ENCODE measurements at places on chromosomes 5 and 9.

DNA sequence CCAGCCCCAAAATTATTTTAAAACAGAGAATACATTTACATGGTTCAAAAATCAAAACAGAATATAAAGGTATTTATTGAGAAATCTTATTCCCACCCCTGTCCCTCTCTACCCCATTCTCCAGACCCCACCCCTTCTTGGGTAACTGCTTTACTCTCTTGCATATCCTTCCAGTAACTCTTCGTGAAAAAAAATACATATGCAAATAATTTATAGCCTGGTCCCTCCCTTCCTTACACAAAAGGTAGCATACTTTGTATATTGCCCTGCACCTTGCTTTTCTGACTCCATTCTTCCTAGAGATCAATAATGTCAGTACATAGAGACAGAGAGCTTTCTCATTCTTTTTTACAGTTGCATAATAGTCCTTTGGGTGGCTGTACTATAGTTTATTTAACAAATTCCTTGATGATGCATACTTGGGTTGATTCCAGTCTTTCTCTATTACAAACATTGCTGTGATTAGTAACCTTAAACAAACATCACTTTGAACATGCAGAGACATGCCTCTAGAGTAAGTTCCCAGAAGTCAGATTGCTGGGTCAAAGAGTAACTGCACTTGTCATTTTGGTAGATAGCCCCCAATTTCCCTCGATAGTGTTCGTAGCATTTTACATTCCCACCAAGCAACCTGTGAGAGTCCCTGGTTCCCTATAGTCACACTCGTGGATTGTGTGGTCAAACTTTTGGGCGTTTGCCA lies 47.9 kb downstream of the STOM start:
- peak; percentile 94 for DNase-seq

DNA sequence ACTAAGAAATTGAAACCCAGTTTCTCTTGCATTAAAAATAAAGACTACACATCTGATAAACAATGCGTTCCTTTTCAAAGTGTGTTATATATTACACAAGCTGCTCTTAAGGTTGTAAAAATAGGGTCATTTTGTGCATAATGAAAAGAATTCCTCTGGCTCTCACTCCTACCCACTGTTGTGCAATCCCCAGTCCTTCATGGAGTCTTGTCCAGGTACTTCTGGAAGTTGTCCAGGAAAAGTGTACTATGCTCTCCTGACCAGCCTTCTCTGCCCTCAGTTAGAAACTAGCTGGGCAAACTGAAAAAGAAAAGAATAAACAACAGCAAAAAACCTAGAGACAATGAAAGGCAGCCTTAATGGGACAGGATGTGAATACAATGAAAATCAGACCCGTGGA lies 345.5 kb upstream of the PAPPA start:
- no peak for DNase-seq

- peak; percentile 57 for DNase-seq
Measured at GRCh38 chr5:34959323-34959722, 30.0 kb downstream of the DNAJC21 start.

DNA sequence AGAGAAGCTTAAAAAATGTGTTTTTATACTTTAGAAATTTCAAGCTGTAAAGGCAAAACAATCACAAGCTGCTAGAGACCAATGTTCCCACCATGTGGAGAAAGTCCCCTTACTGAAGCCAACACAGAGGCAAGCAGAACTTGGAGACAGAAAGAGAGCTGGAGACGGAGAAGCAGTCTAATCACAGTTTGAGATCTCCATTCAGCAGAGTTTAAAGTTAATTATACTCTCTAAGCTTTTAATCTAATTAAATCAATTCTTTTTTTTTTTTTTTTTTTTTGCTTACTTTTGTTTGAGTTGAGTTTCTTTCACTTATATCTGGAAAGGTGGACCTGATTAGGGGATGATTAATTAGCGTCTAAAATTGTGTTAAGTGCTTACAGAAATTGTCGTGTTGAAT lies 1534.3 kb downstream of the MAT2B start:
- no peak for DNase-seq

DNA sequence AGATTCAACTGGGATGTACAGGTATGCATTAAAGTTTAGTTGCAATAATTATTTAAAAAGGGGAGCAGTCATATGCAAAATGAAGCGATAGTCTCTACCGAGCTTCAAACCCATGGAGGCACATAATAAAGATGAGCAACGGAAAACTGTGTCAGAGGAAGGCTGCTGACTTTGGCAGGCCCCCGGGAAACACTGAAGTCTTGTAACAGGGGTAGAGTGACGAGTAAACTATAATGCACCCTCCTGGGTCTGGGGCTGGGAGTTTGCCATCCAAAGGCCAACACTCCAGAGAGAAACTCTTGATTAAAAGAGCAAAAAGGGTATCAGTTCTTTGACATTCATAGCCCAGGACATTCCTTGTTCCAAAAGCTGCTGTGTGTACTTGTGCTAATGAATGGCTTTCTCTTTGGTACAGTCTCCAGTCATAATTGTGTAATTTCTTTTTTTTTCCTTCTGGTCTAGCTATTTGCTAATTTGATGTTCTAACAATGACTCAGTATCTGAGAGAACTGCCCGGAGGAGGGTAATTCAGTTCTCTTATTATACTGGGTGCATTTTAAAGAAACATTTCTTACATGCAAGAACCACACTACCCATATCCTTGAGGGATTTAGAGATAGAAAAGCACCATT lies 59.2 kb downstream of the TNC start:
- DNase-seq = peak; percentile 74

- peak; percentile 59 for DNase-seq
Measured at GRCh38 chr5:170638454-170639220, 134.8 kb downstream of the KCNIP1 start.

- no peak for DNase-seq
Measured at GRCh38 chr9:21661626-21662025, 140.8 kb upstream of the MTAP start.

DNA sequence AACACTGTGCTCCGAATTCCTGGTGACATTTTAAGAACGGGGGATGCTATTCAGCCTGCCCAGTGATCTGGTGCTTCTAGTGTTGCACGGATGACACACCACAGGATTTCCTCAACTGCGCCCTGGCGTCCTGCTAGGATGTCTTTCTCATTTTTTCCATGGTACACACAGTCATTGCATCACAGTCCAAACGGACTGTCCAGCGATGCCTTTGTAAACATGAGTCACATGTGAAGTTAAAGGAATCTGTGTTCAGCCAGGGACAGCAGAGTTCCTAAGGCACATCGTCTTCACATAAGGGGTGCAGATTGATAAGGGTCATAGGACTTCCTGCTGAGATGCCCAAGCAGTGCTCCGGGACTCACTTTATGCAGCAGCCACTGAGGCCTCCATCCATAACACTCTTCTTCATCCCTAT lies 9.3 kb upstream of the PTPN3 start:
- DNase-seq = peak; percentile 80

GRCh38 chr5:147404706-147405105 lies 105.2 kb downstream of the DPYSL3 start:
- no peak for DNase-seq

DNA sequence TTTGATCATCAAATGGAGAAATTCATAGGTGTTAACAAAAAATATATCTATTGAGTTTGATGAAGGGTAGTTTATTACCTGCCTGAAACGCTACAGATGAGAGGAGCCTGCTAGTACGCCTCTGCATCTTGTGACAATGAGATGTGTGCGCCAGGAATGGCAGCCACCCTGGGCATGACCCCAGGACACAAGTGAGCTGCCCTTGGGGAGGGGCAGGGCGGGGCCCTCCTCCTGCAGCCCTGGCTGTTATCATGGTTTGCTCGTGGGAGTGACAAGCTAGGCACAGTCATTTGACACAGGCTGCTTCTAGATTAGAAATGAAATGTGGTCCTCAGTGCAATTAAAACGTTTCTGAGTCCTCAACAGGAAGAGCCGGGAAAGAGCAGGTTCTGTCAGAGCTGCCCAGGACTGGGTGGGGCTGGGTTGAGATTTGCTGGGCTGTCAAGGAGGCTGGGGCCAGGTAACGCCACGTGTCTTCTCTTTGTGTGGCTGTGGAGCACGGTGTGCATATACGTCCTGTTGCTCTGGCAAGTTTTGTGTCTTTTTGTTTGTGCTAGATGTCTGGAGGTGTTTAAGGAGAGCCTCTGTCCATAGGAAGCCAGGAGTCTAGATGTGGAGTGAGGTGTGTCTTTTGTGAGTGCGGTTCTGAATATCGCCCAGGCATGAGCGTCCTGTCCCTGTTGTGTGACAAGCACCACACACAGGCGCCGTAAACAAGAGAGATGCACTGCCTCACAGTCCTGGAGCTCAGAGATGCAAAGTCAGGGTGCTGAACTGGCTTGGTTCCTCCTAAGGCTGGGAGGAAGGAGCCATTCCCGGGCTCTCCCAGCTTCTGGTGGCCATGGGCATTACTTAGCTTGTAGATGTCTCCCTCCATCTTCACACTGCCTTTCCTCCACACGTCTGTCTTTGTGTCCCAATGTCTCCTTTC lies 129.0 kb upstream of the IRX4 start:
- no peak for DNase-seq

DNA sequence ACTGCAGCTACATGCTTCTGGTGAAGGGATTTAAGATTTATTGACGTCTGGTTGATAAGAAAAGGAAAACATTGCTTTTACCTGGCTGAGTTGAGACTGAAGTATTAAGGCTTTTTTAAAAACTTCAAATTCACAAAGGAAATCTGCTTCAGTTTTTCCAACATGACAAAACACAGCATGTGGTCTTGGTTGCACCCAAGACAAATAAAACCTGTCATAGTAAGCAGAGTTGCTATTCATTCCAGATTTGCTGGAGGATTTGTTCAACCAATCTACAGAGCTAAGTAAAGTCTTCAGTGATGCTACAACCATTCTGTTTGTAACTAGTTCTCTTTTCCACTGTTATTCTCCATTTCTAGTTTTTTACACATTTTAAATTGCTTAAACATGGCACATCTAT lies 11.3 kb downstream of the C5orf63 start:
- DNase-seq = no peak

GRCh38 chr5:22900801-22901310 lies 47.7 kb upstream of the CDH12 start:
- no peak for DNase-seq

GRCh38 chr5:9361835-9362234 lies 184.0 kb downstream of the SEMA5A start:
- DNase-seq = peak; percentile 76

GRCh38 chr5:69167929-69168328 lies 979 bp downstream of the CCNB1 start:
- no peak for DNase-seq

DNA sequence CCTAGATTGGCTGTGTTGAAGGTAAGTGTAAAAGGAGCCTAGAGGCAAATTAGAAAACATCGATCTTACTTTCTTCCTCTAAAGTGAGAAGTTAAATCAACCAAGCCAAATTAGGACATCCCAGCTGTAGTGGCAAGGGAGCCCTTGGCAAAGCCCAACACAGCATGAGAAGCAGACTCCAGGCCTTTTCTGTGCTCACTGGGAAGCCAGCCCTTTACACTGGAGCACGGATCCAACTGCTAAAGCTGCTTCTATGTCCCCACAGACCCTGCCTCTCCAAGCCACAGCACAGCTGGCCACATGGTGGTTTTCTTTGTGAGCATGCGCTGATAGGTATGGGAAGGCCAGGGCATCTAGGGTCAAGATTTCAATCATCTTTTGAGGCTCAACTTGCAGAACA lies 94.1 kb downstream of the APBA1 start:
- DNase-seq = no peak

GRCh38 chr9:5899292-5899691 lies 8.6 kb downstream of the MLANA start:
- no peak for DNase-seq

DNA sequence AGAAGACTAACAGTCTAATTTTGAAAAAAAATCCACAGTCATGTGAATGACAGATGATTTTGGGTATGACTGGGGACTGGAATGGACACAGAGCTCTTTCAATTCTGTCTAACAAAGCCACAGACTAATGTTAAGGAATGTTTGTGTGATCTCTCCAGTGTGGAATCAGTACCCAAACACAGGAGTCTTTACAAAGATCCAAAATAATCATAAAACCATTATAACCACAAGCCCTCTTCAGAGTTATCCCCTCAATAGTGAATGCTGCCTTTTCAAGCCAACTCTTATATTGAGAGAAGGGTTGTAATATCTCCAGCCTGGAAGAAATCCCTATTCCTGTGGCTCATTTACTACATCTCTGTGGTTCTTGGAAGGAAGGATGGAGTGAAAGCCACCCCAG lies 552.0 kb upstream of the CLINT1 start:
- DNase-seq = no peak

DNA sequence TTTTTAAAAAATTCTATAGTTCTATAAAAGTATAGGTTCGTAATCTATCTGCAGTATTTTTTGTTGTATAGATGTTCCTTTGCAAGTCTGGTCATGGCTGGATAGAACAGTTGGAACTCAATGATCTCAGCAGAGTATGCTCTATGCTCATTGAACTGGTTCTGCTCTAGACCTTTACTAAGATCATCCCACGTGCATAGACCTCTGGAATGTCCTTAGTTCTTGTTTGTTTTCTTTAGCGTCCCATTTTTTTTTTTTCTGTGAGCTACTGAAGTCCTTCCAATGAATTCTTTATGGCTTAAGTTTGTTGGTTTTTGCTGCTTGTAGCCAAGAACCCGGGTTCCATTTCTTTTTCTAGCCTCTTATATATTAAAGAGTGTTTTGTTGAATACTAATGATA lies 3.5 kb downstream of the TMEM38B start:
- peak; percentile 27 for DNase-seq

DNA sequence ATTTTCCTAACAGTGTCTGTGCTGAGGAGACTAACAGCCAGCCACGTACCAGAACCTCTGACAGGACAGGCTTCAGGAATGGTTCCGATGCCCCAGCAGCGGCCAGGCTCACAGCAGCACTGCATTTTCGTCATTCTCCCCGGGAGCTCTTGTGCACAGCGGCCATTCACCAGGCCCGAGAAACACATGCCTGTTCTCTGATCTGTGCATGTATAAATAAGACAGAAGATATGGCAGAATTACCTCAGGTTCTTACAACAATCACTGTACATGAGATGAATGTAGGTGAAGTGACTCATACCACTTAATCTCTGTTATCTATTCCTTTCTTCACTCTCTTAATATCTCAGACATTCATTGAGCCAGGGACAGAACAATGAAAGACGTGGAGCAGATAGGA lies 143.0 kb downstream of the FBN2 start:
- DNase-seq = no peak

DNA sequence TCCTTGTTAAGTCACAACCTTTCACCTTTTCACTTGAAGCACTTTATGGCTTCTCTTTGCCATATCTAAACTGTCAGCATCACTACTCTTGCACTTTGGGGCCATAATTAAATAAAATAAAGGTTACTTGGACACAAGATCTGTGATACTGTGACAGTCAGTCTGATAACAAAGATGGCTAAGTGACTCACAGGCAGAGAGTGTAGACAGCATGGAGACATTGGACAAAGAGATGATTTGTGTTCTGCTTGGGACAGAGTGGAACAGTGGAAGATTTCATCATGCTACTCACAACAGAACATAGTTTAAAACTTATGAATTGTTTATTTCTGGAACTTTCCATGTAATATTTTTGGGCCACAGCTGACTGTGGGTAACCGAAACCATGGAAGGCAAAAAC lies 81.7 kb upstream of the SMC5 start:
- no peak for DNase-seq

Measured in EL (cell line).